Stimulated activated CD8-positive, alpha-beta memory T cell treated with anti-CD3 and anti-CD28 coated beads, Interleukin-15, amount 100 ng/mL, for 4 hours (primary cell): ENCODE measurements at places on chromosomes 3 and 15.

DNA sequence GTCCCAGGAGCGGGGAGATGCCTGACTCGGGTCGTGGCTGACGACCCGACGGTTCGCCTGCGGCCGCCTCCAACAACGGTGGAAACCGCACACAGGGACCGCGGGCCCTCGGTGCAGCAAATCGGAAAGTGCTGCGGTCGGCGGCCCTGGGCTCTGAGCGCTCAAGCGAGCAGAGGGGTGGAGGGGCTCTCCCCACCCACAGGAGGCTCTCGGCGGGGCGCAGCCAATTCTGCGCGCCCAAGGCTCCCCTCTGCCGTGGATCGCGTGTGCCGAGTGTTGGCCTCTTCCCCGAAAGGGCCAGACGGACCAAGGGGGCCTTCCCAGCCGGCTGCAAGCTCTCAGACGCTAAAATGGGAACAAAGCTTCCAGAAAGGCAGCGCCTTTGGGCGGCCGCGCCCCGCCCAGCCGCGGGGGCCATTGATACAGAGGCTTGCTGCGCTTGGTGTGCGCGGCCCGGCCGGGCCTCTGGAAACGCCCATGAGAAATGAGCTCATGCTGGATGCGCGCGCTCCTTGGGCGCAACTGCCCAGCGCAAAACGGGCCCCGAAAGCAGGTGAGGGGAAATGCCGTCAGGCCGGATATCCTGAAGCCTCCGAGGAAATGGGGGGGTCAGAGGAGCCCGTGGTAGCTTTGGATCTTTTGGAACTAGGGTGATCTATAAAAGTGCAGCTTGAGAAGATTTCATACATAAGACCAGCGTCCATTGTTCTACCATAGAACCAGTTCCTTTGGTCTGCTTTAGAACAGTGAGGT lies 1.2 kb upstream of the GSK3B start:
- DNase-seq: peak; percentile 67

DNA sequence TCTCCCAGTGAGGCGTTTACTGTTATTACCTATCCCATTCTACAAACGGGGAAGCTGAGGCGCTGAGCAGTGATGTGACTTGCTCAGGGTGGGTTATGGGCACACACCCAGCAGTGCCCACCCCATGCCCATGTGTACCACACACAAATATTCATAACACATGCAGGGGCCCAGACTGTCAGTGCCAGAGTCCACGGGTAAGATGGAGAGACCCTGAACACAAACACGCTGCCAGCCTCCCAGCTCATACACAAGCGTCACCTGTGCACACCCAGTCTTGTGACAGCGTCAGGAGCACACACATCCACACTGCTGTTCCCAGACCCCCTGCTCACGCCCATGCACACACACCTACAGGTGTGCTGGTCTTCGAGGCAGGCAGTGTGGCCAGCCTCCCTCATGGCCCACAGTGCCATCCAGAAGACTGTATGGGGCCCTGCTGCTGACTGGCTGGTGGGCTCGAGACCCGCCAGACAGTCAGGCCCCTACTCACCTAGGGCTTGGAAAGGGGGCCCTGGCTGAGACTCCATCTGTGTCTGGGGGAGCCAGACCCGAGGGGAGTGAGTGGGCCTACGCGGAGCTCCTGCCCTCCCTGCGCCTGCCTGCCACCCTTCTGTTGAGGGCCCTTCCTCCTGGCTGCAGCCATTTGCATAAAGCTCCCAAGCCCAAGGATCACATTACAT lies 39.4 kb downstream of the DNAJB8 start:
- no peak for DNase-seq

- no peak for DNase-seq
These were observed 106.7 kb downstream of the GOLIM4 start for GRCh38 chr3:167989066-167989465.

GRCh38 chr3:110851736-110852135 lies 219.9 kb upstream of the NECTIN3 start:
- no peak for DNase-seq

- no peak for DNase-seq
These were observed 53.7 kb downstream of the TP53BP1 start for GRCh38 chr15:43439268-43439667.

DNA sequence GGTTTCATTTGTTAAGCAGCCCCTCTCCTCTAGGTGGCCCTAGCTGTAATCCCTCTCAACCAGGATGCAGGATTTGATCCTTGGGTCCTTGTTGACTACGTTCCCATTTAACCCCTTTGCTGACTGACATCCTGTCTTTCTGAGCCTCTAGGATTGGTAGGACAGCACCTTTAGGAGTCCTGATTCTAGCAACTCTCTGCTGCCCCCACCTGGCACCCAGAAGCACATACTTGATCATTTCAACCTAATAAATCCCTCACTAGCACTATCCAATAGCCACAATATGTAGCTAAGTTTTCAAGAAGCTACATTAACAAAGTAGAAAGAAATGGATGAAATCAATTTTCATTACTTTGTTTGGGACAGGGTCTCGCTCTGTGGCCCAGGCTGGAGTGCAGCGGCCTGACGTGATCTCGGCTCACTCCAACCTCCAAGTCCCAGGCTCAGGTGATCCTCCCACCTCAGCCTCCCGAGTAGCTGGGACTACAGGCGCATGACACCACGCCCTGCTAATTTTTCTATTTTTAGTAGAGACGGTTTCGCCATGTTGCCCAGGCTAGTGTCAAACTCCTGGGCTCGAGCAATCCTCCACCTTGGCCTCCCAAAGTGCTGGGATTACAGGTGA lies 28.3 kb downstream of the RSL24D1 start:
- DNase-seq: no peak

DNA sequence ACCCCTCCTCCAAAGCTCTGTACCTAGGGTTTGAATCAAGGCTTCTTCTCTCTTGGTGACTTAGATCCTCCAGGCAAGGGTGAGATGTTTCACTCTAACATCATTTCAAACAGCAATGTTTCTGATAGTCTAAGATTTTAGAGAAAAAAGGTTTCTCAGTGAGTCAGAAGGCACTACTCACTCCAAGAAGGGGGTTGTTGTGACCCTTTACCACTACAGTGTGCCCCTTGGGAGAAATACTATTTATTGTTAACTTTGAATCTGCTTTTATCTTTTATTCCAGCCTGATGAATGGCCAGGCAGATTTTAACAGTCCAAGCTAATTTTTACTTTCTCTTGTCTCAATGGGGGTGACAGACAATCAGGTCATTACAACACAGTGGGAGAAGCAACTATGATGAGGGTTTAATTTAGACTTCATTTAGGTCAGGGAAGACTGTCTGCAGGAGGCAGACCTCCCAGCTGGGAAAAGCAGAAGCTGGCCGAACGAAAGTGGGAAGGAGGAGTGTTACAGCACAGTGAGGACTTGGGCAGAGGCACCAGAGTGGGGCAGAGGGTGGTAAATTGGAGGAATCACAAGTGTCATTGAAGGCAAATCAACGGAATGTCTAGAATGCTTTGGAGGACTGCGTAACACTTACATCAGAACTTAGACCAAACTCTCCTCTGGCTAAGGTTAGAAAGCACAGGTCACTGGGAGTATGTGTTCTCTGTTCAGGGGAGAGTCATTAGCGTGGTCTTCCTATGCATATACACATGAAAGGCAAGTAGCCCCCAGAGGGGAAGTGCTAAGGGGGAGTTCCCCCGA lies 21.2 kb downstream of the ZNF860 start:
- DNase-seq: no peak

GRCh38 chr3:40242216-40242615 lies 67.3 kb upstream of the EIF1B start:
- no peak for DNase-seq

DNA sequence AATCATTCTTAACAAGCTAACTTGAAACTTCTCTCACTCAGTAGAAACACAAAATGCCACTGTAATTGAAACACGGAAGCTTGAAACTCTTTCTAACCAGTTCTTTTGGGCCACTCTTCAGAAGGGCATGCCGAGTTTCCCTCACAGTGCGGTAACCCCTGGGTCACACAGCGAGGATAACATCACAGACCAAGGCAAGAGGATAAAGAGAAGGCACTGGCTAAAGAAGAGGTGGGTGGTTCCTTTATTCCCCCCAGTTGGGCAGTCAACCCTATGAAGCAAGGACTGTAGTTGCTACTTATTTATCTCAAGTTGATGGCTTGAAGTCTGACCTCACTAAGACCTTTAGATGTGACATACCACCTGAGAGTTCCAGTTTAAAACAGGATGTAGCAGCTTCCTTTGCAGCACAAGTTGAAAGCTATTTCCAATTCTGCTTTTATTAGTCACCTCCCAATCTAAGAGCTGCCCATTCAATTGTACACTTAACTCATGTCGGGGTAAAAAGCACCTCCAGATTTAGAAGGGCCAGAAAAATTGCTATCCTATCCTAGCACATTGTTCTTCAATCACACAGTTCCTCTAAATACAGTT lies 272.4 kb downstream of the TIGIT start:
- DNase-seq: no peak

- DNase-seq: no peak
These were observed 20.6 kb upstream of the KBTBD12 start for GRCh38 chr3:127894481-127894880.

GRCh38 chr15:39400002-39400401 lies 180.9 kb upstream of the THBS1 start:
- no peak for DNase-seq

DNA sequence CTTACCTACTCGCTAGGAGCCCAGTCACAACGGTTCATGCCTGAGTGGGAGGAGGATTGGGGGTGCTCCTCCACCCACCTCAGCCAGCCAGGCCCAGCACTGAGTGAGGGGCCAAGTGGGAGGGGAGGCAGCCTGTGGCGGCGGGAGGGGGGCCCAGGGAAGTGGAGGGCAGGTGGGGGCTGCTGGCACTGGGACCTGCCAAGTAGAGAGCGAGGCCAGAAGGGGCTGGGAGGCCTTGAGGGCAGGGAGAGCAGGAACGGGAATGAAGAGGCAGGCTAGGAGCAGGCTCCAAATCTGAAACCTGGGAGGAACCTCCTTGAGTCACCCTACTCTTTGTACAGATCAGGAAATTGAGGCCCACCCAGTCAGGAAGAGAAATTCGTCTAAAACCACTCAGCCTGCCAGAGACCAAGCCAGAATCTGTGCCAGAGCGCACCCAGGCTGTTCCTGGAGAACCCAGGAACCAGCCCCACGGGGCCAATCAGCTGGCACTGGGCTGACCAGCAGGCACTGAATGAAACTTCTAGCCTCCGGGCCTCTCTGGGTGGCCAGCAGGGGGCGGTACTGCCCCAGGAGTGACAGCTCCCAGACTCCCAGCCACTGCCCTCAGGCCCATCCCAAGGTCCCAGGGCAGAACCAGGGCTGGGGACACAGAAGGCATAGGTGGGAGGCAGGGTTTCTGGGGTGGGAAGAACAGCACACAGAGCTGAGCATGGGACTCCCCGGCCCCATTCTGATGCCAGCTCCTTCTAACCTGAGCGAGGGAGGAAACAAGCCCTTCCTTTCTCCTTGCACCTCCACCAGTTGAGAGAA lies 14.8 kb upstream of the CYP11A1 start:
- no peak for DNase-seq

DNA sequence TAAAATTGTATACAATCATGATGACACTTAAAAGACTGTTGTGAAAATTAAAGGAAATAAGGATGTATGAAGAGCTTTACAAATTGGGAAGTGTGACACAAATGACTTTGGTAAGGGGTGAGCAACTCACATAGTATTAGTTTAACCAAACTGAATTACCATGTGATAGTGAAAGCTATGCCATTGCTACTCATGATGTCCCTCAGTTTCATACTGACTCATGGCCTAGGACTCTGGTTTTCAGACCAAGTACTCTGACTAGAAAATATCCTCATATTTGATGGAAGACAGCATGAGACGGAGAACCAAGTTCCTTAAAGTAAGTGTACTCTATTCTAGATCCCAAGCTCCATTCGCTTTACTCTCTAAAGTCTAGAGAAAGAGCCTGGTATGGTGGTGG lies 203.2 kb upstream of the ICE2 start:
- DNase-seq: no peak

DNA sequence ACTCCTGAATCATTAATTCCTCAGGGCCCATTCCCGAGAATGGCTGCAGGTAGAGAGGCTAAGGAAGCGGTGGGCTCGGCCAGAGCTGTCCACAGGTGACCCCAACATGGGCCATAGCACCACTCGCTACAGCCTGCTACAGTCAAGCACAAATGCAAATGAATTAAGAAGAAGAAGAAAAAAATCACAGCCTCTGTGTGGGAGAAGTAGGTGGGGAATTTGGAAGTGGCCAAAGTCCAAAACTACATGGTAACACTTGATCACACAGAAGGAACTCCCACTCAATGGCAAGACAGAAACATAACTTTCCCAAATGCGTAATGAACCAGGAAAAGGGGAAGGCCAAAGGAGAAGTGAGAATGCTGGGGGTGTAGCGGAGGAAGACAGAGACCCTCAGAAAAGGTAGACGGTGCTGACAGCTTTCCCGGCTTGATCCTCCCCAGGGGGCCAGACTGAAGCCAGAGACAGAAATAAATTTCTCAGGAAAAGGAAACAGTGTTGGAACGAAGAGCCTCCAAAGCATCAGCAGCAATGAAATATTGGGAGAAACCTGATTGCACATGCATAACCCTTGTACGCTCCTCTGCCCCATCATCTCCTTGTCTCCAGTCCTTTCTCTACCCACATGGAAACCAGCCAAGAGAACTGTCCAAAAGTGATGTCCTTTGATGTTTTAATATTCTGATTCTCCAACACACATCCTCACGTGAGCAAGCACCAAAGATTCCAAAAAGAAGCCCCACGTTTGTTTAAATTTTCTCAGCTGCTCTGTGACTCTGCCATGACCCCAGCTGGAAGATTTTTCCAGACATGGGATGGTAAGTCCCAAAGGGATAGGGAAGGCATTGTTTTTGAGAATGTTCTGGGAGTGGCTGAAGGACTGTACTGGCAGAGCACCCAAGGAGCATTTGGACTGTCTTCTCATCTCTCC lies 107.6 kb downstream of the OXNAD1 start:
- DNase-seq: no peak

DNA sequence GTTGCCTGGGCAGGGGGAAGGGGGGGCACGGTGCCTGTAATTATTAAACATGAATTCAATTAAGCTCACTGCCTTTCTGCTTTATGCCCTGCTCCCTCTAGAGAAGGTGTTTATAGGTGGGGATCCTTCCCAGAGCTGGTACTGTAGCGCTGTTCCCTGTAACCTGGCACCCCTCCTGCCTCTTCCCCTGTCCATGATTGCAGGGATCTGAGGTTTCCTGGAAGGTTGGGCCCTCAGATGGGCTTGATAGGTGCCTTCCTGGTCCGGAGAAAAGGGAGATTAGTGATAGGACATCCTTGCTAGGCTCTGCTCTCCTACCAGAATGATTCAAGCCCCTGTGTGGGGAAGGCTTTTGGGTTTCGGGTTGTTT lies 2.1 kb upstream of the FAM131A start:
- DNase-seq: no peak

- no peak for DNase-seq
These were observed 12.3 kb upstream of the KLHL40 start for GRCh38 chr3:42673082-42673481.

DNA sequence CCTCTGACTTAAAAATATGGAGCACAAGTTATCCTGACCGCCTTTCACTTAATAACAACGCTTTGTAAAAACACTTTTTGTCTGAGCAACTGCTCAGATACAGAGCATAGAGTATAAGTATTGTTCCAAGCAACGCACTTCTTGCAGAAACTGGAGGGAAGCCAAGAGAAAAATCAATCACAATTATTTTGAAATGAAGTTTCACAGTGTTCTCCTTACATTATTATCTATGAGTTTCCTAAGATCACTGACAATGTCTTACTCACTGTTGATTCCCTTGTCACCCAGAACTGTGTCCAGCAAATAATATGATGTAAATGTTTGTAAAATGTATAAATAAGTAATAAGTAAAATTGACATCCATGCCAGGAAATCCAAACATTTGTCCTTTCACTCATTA lies 184.6 kb upstream of the GPR149 start:
- DNase-seq: no peak

- no peak for DNase-seq
These were observed 1.7 kb downstream of the CLRN1 start for GRCh38 chr3:150970665-150971324.
